Cardiac muscle cell (in vitro differentiated cells and primary cell): ENCODE measurements at places on chromosomes 5 and 9.
A peak's percentile ranks its signal among the peaks of the same experiment; 100 is the strongest.

DNA sequence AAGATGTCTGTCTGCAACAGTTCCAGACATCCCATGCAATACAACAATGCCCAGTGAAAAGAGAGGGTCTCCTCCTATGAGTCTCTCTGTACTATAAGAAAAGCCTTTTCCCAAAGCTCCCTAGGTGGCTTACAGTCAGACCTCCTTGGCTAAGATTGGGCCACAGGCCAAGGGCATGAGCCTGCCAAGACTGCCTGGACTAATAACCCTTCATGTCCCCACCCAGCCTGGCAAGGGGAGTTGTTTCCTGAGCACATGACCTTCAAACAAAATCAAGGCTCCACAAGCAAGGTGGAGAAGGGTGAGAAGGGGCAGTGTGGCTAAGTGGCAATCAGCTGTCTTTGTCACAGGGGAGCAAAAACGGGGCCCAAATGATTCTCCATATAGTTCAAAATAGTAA lies 75.6 kb upstream of the ZSWIM6 start:
- DNase-seq, result no peak

- DNase-seq, result no peak
Measured at GRCh38 chr9:5566054-5566618, 55.8 kb downstream of the PDCD1LG2 start.

DNA sequence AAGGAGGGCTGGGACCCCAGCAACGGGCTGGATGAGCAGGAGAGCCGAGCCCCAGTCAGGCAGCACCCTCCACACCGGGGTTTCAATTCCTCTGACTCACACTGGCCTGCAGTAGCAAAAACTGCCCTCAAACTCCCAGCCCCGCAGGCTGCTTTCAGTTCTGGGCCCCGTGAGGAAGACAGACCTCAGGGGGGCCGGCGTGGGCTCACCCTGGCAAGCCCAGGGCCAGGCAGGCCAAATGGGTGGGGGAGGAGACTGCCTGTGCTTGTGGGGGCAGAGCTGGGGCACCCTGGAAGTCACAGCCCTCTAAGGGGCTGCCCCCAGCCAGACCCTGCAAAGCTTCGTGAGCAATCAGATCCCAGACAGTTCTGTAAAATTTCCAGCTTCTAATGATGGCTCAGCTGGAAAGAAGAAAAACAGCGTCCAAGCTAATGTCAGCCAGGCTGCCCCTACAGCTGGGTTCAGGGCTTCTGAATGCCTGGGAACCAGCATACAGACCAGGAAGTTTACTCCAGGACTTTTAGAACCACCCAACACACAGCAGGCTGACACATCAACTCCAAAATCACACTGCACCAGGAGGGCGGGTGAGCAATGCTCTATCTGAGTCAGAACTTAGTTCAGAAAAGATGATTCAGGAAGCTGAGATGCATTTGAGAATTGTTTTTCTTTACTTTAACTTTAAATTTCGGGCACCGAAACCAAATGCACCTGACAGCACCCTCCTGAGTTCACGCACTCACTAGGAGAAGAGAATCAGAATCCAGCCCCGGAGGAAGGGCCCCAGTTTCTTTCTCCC lies 34.7 kb downstream of the LPCAT1 start:
- DNase-seq, result no peak

DNA sequence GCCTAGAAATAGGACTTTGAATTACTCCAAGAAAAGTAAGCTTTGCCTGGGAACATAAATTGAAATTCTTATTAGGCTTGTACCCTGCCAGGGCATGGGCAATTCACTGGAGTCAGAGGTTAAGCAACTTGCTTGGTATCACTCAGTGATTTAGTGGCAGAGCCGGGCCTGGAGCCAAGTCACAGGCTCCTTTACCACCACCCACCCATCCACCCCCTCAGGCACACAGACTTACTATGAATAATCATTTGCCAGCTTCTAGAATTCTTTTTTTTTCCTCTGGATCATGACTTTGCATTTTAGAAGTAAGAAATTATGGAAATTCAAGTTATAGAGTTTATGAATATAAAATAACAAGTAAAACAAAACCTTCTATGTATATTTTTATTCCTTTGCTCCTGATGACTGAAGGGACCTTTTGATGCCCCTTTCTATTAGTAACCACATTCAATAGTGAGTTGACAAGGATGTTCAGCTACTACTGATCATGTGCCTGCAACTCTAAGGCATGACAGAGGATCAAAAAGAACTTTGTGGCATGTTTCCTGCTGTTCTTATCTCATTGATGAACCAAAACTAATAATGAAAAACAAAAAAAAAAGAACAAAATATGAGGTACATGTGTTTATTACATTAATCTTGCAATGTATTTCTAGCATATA lies 614.7 kb downstream of the TLR4 start:
- DNase-seq, result no peak

DNA sequence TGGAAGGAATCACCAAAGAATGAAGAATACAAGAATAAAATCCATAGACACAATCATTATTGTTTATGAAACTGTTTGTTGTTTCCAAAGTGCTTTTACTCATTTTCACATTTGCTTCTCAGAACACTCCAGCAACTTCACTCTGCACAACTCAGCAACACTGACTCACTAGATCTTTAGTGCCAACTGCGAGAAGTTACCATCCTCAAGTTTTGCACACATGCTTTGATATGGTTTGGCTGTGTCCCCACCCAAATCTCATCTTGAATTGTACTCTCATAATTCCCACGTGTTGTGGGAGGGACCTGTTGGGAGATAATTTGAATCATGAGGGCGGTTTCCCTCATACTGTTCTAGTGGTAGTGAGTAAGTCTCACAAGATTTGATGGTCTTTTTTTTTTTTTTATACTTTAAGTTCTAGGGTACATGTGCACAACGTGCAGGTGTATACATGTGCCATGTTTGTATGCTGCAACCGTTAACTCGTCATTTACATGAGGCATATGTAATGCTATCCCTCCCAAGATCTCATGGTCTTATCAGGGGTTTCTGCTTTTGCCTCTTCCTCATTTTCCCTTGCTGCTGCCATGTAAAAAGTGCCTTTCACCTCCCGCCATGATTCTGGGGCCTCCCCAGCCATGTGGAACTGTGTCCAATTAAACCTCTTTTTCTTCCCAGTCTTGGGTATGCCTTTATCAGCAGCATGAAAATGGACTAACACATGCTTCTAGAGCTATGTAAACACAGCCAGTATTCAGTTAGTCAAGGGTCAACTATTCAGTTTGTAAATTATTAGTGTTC lies 36.9 kb downstream of the CLINT1 start:
- no peak for DNase-seq

DNA sequence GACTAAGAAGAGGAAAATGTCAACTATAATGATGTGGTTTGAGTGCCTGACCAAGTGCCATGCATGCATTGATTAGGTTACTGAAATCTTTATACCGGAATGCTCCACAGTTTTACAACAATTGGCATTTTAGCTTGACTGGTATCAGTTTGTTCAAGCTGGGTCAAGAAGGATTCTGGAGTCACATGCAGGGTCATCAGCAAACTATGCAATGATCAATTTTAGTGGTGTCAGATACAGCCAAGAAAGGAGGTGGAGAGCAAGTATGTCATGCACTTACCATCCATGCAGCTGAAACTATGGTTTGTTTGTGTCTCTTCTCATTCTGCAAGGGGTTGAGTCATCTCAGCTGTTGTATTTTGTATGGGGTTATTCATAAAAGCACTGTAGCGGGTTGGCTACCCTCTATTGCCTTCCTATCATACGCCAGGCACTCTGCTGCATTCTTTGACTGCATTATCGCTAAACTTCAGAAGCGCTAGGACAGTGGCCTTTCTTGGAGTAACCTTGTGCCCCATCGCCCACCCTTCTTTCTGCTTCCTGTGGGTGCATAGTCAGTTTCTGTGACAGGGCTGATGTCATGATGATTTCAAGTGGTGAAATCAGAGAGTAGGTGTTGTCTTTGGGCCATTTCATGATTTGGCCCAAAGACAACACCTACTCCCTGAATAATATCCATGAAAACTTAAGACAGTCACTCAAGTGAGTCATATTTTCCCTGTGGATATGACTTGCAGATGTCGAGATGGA lies 145.4 kb downstream of the MTX3 start:
- DNase-seq, result no peak

GRCh38 chr9:84300271-84300670 lies 40.3 kb downstream of the SLC28A3 start:
- DNase-seq, result peak; percentile 67

GRCh38 chr9:16954040-16954439 lies 83.6 kb upstream of the BNC2 start:
- DNase-seq, result no peak

- no peak for DNase-seq
Measured at GRCh38 chr9:125655066-125655633, 51.9 kb downstream of the MAPKAP1 start.

DNA sequence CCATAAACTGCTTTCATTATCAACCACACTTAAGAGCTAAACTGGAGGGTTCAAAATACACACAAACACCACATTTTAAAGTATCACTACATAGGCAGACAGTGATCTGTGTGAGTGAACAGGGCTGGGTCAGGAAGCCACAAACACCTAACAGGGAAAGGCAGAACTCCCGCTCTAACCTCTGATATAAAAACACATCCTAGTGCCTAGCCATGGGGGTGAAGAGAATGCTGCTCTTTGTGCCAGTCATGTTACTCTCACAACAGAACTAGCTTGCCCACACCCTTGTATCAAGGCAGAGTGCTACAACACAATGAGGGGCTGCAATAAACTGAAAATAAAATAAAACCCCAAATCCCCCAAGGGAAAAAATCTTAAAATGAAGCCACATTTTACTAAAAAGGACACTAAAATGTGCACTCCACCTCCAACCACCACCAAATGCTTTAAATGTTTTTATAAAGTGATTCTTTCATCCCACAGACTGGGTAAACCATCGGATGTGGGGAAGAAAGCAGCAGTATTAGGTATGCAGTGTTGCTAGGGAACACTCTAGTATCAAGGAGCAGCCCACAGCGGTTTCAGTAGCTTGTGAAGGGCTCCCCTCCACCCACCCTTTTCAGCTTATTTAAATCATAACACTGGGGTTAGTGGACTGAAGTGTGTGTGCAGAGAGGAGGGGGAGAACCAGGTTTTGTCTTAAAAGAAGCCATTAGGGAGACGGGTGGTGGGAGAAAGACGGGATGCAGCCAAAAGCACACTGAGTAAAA lies 64.5 kb downstream of the TMEM161B start:
- no peak for DNase-seq

GRCh38 chr9:87193925-87194868 lies 246.9 kb upstream of the GAS1 start:
- peak; percentile 86 for DNase-seq

GRCh38 chr9:127005770-127006314 lies 91.3 kb downstream of the RALGPS1 start:
- DNase-seq, result no peak
